Activated naive CD8-positive, alpha-beta T cell treated with anti-CD3 and anti-CD28 coated beads, Interleukin-2, amount 10 ng/mL, durations not matched to agents 7 days and 5 days (primary cell): ENCODE measurements at places on chromosomes 7 and 10. TPM values are rescaled to one million over a fixed set of nuclear protein-coding genes. Genes with fewer than 3 reads are reported as not detected.
A peak's percentile ranks its signal among the peaks of the same experiment; 100 is the strongest.

DNA sequence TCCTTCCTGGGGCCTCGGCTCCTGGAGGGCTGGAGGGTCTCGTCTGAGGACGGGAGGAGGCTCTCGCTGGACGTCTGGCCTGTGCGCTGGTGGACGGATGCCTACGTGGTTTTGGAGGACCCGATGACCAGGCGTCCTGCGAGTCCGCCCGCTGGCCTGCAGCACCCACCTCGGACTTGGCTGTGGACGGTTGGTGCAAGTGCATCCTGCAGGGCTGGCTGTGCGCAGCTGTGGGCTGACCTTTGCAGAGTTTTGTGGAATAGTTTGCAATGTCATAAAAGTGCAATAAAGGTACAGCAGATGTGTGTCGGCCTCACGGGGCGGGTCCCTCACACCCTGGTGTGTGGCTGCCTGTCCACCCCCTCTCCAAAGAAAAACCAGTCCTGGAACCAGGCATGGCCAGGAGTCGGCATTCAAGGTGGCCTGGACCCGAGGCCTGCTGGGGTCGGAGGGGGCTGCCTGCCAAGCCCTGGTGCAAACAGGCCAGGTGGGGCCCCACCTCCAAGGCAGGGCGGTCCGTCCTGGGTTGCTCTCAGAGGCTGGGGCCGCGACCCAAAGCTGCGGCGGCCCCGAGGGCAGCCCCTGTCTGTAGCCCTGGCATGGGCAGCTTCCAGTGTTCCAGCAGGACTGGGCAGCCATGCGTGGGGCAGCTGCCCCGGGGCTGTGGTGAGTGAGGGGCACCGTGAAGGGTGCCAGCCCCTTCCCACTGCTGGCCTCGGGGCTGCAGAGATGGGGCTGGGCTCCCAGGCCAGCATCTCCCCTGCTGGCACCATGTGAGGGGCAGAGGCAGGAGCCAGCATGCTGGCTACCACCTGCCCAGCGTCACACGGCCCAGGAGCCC lies 29.3 kb upstream of the FOXL3 start:
- peaks cover 2% of the 10 kb centered on the region for H3K4me1 ChIP-seq
- H3K4me3 ChIP-seq = no peak overlapping the region
- no peak for DNase-seq

- H3K27ac ChIP-seq = no peak overlapping the region
- no peak overlapping the region for H3K4me3 ChIP-seq
- H3K4me1 ChIP-seq = no peaks in the 10 kb centered on the region
- peaks cover 9% of the 10 kb centered on the region for H3K27me3 ChIP-seq
These were observed 65.7 kb upstream of the FAM204A start for GRCh38 chr10:118407777-118408176.

DNA sequence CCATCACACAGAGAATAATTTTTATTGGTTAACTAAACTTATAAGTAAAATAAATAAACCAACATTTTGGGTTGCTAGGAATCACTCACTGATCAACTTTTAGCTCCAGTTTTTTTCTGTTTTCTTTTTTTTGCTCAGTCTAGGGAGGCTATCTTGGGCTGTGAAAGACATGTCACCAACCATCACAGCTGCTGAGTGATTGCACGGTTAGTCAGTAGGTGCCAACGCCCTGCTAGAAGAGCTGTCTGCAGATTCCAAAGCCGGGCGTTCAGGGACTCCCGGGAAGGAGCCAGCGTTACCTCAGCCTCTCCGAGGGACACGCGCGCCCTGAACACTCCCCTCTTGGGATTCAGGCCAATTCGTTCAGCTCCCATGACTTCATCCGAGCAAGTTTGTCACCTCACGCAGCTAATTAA lies 604 bp upstream of the STAM start:
- peak overlapping the region; percentile 95 for H3K4me3 ChIP-seq
- peak; percentile 46 for DNase-seq
- H3K4me1 ChIP-seq = peaks cover 38% of the 10 kb centered on the region
- peaks cover 16% of the 10 kb centered on the region for H3K36me3 ChIP-seq

- peaks cover 23% of the 10 kb centered on the region for H3K27me3 ChIP-seq
- H3K36me3 ChIP-seq = peaks cover 18% of the 10 kb centered on the region
- no peak for DNase-seq
- no peak overlapping the region for H3K27ac ChIP-seq
- no peak overlapping the region for H3K4me3 ChIP-seq
- peaks cover 9% of the 10 kb centered on the region for H3K4me1 ChIP-seq
These were observed 16.6 kb downstream of the C7orf33 start for GRCh38 chr7:148607151-148607661.

DNA sequence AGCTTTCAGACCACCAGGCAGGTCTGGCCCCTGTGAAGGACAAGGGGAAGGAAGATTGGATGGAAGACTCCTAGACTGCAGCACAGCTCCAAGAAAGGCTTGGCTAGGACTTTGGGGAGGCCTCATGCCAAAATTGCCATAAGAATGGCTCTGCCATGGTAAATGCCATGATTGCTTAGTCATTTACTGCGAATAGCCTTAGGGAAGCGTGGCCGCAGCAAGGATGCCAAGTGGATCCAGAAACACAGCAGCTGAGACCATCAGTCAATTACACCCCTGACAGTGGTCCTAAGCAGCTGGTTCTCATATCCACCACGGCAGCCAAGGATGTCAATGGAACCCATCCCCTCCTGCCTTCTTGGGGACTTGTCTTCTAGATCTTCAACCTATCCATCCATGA lies 88.2 kb upstream of the AUTS2 start:
- H3K27me3 ChIP-seq = no peaks in the 10 kb centered on the region
- no peaks in the 10 kb centered on the region for H3K4me1 ChIP-seq

- H3K4me1 ChIP-seq = peaks cover 7% of the 10 kb centered on the region
- H3K4me3 ChIP-seq = no peak overlapping the region
- no peak overlapping the region for H3K27ac ChIP-seq
- H3K27me3 ChIP-seq = no peaks in the 10 kb centered on the region
These were observed 250.9 kb downstream of the SNX13 start for GRCh38 chr7:17689361-17689902.

Gene RBP4
- not detected for total RNA-seq

Gene PHYHIPL
- not detected for total RNA-seq

Gene PTER
- total RNA-seq = 19.8 TPM
